Anterior cingulate cortex (tissue), 58 donors: ENCODE measurements at places on chromosomes 13 and 19.

GRCh38 chr13:32121316-32121715 is 89.7 kb downstream of the FRY start:
- DNase-seq = no peak

GRCh38 chr13:42218576-42218975 is 53.4 kb upstream of the AKAP11 start:
- no peak for DNase-seq

- no peak for DNase-seq
Observed at GRCh38 chr19:34310494-34310981, 54.5 kb upstream of the GPI start.

GRCh38 chr13:51576754-51577153 is 7.5 kb upstream of the WDFY2 start:
- no peak for DNase-seq

- DNase-seq = no peak
Observed at GRCh38 chr19:17229890-17230289, 3.9 kb downstream of the OCEL1 start.

- DNase-seq = no peak
Observed at GRCh38 chr19:39430675-39431593, 4.8 kb downstream of the RPS16 start.

DNA sequence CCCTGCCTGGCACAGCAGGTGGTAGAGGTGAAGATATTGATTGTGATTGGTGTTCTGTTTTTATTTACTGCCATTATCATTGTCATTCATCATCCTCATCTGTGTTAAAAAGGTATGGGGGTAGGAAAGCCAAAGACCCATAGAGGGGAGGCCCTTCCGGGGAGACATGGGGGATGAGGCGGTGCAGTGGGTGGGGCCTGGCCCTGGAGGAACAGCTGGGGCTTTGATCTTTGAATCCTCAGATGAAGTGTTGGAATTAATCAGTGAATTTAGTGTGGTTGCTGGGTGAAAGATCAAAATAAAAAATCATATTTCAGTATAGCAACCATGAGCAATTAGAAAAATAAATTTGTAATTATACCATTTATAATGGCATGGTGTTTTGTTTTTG is 7.4 kb downstream of the PTH2 start:
- DNase-seq = no peak

DNA sequence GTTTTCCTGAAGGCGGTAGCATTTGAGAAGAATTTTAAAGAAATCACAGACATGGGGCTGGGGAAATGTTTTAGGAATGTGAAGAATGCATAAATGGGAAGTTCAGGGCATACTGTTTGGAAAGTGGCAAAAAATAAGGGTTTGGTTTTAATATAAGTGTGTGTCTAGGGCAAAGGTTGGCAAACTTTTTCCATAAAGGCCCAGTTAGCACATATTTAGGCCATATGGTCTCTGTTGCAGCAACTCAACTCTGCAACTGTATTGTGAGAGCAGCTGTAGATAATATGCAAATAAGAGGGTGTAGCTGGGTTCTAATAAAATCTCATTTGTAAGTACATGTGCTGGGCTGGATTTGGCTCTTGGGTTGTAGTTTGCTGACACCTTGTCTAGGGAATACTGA is 521.9 kb downstream of the DIAPH3 start:
- no peak for DNase-seq

DNA sequence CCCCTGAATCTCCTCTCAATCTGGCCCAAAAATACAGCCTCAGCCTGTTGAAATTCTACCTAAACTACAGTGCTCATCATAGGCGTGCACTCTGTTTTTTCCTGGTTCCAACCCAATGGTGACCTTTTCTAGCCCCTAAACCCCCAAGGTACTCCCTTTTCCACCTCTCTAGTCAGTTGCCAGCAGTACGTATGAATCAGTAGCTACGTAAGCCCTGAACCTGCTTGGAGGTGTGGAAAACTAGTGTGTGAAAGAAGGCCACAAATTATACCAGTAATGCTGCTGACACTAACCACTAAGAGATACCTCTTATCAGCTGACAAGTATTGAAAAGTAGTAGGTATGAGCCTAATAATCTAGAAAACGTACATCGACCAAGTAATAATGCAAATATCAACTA is 60.9 kb downstream of the FOXO1 start:
- no peak for DNase-seq

DNA sequence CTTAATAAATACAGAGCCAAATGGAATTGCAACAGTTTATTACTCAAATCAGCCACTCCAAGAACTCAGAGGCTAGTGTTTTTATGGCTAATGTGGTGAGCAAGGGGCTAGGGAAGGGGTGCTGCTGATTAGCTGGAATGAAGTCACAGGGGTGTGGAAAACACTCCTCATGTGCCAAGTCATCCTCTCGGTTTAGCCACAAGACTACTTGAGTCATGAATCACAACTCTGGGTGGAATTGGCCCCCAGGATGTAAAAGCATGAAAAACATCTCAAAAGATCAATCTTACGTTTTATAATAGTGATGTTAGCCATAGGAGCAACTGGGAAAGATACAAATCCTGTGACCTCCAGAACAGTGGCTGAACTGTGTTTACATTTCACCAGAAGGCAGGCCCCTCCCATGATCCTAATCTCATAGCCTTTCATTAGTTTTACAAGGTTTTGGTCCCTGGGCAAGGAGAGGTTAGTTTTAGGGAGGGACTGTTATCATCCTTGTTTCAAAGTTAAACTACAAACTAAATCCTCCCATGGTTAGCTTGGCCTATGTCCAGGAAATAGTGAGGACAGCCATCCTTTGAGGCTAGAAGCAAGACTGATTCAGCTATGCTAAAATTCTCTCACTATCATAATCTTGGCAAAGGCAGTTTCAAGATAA is 2020.1 kb upstream of the PCDH20 start:
- no peak for DNase-seq

DNA sequence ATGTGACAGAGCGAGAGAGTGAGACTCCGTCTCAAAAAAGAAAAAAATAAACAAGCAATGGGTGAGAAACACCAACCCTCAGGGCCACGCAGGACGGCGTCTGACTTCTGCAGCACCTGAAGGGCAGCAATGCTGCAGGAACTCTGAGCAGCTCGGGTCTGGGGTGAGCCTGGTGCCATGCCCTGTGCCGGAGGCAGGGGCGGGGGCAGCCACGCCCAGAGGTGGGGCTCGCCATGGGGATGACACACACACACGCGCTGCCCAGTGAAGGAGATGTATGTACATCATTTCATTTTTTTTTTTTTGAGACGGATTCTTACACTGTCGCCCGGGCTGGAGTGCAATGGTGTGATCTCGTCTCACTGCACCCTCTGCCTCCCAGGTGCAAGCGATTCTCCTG is 24.3 kb downstream of the GPX4 start:
- no peak for DNase-seq

- no peak for DNase-seq
Observed at GRCh38 chr13:96218475-96218874, 128.6 kb downstream of the HS6ST3 start.

- DNase-seq = no peak
Observed at GRCh38 chr13:88544836-88545235, 873.7 kb downstream of the SLITRK5 start.

DNA sequence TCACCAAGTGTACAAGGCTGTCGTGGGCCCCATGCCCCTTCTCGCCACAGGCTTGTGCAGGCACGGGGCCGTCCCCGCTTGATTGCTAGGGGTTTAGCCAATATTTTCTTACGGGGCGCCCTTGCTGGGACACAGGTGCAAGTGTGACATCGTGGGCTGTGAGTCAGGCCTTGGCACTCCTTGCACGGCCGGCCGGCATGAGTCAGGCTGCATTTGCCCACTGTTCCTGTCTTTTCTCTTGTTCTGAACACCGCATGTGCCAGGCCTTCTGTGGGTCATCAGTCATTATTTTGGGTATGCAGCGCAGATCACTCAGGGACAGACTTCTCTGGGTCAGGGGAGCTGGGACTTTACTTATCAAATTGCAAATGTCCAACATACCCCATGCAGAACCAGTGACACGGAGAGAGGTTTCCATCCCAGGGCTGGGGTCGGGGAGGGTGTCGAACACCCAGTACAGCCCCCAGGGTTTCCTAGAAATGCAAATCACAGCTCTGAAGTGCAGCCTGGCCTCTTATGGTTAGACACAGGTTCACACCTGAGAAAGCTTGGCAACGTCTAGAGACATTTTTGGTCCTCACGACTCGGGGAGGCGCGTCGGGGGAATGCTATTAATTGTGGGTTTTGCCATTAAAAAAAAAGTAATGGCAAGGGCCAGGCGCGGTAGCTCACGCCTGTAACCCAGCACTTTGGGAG is 22.5 kb upstream of the KLF2 start:
- no peak for DNase-seq

GRCh38 chr13:97120976-97121375 is 101.2 kb upstream of the MBNL2 start:
- DNase-seq = no peak

DNA sequence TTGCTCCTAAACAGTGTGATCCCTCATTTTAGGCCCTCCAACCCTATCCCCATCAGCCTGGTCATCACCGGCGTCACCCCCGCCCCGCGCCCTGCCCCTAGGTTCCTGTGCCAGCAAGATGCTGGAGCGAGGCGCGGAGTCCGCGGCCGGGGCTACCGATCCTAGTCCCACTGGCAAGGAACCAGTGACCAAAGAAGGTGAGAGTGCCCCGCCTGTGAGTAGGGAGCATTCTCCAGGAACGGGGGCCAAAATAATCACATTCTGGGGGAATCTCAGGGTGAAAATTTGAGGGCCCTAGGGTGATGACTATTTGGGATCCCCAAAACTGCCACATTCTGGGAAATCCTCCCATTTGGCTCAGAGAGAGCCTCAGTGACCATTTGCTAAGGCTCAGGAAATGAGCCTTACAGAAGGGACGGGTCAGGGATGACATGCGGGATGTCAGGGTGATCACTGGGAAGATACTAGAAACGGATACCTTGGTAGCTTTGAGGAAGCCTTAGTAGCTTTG is 1.4 kb downstream of the ZNF575 start:
- no peak for DNase-seq

GRCh38 chr13:85148009-85148408 is 651.2 kb downstream of the SLITRK6 start:
- DNase-seq = no peak

DNA sequence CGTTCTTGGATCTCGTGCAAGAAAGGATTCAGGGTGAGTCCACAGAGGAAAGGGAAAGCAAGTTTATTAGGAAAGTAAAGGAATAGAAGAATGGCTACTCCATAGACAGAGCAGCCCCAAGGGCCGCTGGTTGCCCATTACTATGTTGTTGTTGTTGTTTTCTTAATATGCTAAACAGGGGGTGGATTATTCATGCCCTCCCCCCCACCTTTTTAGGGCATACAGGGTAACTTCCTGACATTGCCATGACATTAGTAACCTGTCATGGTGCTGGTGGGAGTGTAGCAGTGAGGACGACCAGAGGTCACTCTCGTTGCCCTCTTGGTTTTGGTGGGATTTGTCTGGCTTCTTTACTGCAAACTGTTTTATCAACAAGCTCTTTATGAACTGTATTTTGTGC is 29.1 kb upstream of the PCDH9 start:
- DNase-seq = no peak

GRCh38 chr19:58558623-58559274 is 338 bp upstream of the UBE2M start:
- no peak for DNase-seq

DNA sequence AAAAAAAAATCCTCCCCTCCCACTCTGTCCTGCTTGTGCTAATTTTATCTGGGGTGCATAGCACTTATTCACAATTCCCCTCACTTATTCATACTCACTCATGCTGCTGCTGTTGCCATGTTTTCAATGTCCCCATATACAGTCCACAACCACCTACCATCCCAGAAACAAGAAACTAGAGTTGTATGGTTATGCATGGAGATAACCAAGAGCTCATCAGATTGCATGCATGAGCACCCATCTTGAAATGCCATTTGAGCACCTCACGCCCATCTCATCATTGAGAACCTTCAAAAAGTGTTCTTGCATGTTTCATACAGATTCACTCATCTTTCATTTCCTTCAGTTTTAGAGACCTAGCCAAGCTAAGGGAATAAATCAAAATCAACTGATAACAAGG is 15.1 kb upstream of the N4BP2L2 start:
- no peak for DNase-seq

GRCh38 chr13:51534041-51534817 is 50.0 kb upstream of the WDFY2 start:
- peak; percentile 56 for DNase-seq

DNA sequence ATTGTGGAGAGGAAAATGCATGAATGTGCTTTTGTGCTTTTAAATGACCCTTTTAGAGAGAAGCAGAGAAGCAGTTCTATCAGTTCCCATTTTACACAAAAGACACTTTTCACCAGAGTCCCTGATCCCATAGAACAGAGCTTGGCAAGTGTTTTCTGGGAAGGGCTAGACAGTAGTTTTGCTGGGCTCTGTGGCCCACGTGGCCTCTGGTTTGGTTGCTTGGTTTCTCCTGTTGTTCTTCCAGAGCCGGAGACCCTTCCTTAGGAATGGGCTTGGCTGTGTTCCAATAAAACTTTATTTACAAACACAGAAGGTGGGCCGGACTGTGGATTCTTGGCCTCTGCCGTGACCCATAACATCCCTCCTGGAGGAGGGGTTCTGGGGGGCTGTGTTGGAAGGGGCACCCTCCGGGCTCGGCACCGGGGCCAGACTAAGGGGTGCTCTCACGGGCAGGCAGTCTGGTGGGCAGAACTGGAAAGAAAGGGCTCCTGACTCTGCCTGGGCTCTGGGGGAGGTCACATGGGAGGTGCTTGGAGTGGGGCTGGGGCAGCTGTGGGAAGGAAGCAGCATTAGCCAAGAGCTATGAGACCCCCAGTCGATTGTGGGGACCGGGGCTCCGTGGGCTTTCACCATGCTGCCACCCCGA is 3.2 kb downstream of the SPPL2B start:
- peak; percentile 16 for DNase-seq

- DNase-seq = no peak
Observed at GRCh38 chr13:110393761-110394160, 86.7 kb downstream of the COL4A2 start.

GRCh38 chr19:45973553-45974338 is at the start of gene NOVA2:
Gene NOVA2 (minus strand): TSS chr19:45973865. CDS start chr19:45973351, 514 bp downstream.
- peak; percentile 92 for DNase-seq

- DNase-seq = peak; percentile 66
Observed at GRCh38 chr19:13784731-13785452, 10.4 kb upstream of the ZSWIM4 start.

DNA sequence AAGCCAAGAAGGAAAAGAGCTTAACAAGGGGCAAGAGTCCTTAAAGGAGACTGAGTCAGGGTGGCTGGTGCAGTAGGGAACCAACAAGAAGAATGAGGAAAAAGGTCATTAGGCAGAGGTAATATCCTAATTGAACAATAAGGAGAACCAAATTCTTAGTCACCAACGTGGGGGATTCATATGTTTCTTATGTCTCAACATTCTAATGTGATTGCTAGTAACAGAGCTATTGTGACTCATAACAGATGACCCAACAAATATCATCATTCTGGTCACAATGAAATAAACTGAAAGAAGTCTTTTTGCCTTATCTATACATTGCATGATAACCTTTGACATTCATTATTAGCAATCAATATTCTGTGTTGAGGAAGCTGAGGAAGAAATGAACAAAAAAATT is 101.6 kb downstream of the RAP2A start:
- no peak for DNase-seq

DNA sequence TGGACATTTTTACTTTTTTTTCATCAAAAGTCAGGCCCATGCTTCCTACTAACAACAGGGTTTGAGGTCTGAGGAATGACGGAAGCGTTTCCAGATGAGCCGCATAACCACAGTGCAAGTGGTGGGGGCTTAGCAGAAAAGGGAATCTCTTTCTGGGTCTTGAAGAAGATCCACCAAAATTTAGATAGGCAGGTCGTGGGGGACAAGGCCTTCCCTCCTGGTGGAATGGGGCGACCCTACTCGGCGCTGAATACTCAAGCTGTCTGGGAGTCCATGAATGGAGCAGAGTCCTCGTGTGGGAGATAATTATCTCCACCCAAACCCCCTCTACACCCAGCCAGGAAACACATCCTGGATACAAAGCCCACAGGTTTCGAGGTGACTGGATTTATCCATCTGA is 36.9 kb downstream of the CARS2 start:
- no peak for DNase-seq
